ENCODE measurements at places on chromosomes 3 and 15.

- DNase-seq: no peak
Measured at GRCh38 chr3:61667814-61668213, 106.4 kb downstream of the PTPRG start.

DNA sequence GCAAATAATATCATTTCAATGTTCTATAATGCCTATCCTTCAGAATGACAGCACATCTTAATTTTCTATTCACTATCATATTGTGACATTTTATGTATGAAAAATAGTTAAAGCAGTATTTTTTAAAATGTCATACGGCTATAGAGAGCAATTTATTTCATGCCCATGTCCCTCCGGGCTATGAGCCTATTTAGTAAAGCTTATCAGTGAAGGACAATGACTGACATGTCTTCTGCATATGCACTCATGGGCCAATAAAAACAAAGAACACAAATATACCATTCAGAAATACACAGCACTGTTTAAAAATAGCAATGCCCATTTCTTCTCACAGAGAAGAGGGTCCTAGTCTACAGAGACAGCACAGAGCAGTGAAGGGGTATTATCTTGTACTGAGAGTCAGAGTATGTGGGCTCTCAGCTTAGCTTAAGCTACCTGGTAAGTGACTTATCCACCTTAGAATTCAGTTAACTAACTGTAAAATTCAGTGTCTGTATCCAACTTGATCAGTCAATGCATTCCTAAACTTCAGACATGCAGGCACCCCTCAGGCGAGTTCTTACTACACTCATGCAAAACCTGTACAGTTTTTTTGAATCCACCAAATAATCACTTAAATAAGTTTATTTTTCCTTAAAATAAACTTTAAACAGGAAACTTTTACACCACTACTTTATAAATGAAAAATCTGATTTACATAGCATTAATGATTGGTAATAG lies 9.0 kb downstream of the GOLIM4 start:
- no peak for DNase-seq

GRCh38 chr3:122502139-122502538 lies 12.6 kb downstream of the KPNA1 start:
- no peak for DNase-seq

DNA sequence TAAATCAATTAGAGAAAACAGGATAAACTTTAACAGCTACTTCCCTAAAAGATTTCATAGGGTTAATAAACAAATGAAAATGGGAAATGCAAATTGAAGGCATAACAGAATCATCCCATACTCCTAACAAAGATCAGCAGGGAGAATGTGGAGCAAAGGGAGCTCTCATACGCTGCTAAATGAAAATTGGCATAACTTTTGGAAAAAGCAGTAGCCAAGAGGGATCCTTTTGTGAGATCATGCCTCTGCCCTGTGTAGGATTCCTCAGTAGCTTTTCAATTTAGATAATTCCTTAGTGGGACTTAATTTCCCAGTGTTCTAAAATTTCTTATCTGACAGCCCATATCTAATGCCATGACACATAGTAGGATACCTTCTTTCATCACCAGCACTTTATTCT lies 18.2 kb downstream of the NIPA2 start:
- DNase-seq: no peak

DNA sequence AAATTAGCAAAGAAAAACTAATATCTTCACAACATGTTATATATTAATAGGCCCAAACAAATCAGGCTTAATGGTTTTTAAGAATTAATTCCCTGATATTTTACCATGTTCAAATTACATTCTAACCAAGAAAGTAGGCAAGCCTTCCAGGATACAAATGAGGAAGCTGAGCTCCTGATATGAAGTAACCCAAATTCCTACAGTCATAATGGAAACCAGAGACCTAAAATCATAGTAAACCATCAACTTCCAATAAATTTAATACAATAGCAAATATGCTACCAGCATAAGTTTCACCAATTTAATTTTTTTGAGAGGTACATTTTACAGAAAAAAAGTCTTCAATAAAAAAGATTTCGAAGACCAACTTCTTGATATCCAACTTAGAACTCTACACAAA lies 3.8 kb downstream of the DCBLD2 start:
- no peak for DNase-seq

- peak; percentile 72 for DNase-seq
Measured at GRCh38 chr3:194686816-194687637, 1.3 kb downstream of the FAM43A start.

- DNase-seq: no peak
Measured at GRCh38 chr15:57662802-57663201, 43.7 kb upstream of the POLR2M start.

DNA sequence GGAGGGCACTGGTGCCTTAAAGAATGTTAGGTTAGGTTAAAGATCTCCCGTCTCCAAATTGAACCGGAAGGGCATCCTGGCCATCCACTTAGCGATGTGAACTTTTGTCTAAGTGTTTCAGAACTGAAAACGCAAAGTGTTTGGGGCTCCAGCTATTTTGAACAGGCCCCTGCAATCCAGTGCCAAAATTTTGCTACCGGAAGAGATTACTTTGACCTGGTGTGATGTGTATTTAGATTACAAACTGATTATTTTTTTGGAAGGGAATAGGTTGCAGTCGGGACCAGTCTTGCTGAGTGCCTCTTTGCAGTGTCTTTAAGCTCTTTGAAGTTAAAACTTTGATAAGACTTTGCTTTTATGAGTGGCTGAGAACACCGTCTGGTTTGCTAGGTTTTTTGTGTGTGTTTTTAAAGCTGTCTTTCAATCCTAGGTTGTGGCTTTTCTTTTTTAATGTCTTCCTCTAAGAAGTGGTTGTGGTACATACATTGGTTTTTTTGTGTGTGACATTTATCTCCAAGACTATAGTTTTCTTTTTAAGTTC lies 179.6 kb downstream of the OR4M2 start:
- no peak for DNase-seq

DNA sequence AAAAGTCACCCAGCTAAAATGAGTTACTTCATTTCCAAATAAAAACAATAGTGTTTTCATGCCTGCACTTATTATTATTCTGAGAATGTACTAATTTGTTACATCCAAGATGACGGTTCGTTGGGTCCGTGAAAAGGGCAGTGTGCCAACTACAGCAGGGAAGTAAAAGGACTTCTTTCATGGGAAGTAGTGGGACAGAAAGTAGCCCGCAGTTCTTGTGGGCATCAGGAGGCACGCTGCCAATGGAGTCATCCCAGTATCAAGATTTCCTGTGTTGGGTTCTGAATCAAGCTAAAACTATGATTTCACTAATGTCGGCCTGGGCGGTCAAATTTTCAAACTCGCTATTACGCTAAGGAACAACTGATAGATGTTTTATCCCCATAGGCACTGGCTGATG lies 254.5 kb upstream of the SOX2 start:
- no peak for DNase-seq

GRCh38 chr3:136984837-136985236 lies 27.1 kb downstream of the IL20RB start:
- DNase-seq: no peak

DNA sequence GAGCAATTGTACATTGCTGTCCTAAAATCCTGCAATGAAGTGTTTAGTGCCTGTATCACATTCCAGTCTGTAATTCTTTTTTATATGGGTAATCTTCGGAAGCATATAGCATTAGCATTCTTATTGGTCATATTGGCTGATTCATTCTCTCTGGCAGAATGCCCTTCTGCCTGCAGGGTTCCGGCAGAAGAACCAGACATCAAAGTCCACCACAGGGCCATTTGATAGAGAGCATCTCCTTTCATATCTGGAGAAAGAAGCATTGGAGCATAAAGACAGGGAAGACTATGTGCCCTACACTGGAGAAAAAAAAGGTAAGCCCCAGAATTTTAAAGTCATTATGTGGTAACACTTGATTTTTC lies 39.6 kb downstream of the TMOD3 start:
- DNase-seq: no peak

- DNase-seq: no peak
Measured at GRCh38 chr3:171755656-171756055, 54.6 kb downstream of the PLD1 start.

DNA sequence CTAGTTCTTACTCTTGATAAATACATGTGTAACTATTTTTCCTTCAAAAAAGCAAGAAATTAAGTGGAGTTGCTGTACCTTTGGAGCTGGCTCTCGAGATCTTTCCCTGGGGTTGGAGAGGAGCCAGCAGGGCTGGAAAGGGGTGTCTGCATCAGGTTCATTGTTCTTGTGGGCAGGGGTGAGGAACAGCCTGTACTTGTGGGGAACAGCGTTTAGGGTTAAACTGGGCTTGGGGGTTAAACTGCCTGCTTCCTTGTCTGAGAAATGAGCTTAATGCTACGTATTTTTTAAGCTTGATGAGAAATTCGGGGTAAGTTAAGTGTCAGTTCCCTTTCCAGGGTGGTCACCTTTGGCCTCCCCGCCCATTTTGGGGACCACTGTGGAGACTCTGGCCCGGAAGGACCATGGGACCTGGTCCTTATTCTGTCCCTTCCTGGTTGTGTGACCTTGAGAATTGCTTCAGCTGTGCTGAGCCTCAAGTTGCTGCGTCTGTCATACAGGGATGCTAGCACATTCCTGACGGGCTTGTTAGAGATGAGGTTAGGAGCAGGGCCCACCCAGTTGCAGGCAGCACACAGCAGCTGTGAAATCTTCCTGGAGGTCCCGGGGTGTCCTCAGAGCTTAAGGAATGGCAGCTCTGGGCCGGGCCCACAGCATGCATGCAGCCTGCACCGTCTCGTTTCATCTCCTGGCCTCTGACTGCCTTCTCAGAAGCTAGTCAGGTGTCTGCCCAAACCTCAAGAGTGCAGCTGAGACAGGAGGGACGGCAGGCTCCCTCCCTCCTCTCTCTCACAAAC lies 11.6 kb downstream of the H1-8 start:
- no peak for DNase-seq

- no peak for DNase-seq
Measured at GRCh38 chr15:58477170-58477569, 45.4 kb downstream of the LIPC start.

DNA sequence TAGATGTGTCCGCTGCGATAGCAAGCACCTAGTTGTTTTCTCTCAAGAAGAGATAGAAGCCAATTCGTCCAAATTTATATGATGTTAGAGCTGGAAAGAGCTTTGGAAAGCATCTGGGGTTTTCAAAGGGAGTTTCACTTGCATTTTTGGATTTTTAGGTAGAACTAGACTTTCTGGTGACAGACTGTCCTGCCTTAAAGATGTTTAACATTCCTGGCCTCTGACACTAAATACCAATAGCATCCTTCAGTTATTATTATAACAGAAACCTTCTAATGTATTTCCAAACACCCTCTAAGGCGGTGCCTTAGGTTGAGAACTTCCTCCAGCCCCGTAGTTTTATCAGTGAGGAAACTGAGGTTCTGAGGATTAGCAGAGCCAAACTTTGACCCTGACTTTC lies 305.3 kb downstream of the SATB1 start:
- no peak for DNase-seq

- DNase-seq: no peak
Measured at GRCh38 chr3:50671331-50671730, 3.4 kb upstream of the DOCK3 start.

GRCh38 chr3:36058404-36059030 lies 321.8 kb upstream of the STAC start:
- DNase-seq: no peak

GRCh38 chr3:42476225-42477125 lies 26.0 kb upstream of the VIPR1 start:
- no peak for DNase-seq

GRCh38 chr3:124774327-124774718 lies 44.1 kb downstream of the UMPS start:
- DNase-seq: peak; percentile 81

GRCh38 chr3:112333002-112333380 lies at the start of gene CD200:
Gene CD200, plus strand, starts transcription at chr3:112333156. Its CDS starts 57 bp downstream, at chr3:112333213.
- DNase-seq: no peak

DNA sequence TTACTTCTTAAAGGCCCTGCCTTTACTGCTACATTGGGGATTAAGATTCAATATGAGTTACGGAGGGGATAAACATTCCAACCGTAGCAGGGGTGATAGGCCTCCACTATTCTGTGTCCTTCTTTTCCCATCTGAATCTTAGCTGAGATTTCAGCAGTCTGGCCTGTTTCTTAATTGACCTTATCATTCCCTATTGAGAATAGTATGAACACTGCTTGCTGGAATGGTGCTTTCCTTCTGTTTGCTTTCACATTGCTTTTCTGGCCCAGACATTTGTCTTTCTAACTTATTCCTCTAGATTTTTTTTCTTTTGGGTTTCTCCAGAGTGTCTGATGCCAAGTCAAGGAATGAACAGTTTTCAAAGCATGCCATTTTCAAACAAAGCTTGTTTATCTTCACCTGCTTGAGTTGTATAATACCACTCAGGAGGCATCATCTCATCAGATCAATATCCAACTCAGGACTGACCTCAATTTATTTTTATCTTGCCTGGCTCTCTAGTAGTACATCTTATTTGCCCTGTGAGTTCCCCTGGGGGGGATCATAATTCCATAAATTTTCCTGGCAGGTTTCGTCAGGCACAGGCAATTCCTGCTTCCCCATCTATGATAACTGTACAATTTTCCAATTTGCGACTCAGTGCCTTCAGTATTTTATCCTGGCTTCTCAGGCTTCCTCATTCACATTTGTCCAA lies 161.1 kb upstream of the STT3B start:
- DNase-seq: no peak

DNA sequence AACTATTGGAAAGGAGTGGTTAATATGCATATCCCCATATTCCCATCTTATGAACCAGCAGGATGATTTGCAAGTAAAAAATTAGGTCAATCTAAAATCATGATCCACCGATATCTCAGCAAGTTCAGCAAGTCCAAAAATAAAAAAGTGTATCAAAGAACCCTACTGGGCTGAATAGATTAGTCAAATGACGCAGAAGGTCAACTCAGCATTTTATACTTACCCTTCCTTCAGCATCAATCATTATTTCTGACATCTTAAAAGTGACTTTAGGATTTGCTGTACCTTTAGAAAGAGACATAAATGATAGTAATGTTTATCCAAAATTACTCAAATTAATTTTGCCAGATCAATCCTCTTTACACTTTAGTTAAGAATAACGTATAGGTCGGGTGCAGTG lies 32.6 kb downstream of the DPP8 start:
- DNase-seq: no peak

DNA sequence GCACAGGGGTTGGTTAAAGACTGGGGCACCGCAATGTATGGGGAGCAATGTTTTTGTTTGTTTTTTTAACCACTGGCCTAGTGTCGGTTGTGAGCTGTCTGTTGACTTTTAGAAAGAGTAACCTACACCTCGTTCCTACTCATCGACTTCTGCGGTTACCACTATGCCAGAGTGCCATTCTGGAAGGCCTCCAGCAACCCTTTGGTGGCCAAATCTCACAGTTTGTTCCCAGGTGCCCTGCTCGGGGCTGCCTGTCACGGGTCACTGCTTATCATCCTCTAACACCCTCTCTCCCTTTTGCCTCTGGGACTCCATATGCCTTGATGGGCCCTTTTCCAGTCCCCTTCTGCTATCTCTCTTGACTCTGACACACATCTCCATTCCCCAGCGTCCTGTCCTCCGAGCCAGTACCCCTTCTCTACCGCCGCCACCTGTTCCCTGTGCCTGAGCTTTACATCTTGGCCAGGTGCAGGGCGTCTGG lies 290.4 kb upstream of the C2CD4B start:
- DNase-seq: no peak

All from ascending aorta (tissue), 2 donors.